Stimulated activated CD8-positive, alpha-beta memory T cell treated with anti-CD3 and anti-CD28 coated beads, Interleukin-15, amount 100 ng/mL, for 4 hours (primary cell): ENCODE measurements at places on chromosomes 7 and 10.

DNA sequence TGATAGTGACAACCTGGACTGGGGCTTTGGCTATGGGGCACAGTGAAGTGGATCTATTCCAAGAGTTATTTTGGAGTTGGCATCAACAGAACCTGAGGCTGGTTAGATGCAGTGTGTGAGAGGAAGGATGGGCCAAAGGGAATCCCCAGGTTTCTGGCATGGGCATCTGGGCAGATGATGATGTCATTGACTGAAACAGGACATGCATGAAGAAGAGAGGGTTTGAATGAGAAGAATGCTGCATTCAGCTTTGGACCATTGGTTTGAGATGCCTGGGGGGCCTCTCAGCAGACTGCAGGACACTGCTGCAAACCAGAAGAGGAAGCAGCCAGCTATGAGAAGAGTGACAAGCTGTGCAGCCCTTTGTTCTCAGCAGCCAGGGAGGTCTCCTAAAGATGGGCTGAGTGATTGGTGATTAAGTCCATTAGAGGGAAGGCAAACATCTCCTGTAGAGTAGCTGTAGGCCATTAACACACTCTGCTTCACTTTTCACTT is 23.1 kb upstream of the PIK3CG start:
- no peak for DNase-seq

- DNase-seq: no peak
Observed at GRCh38 chr7:88377434-88377833, 70.7 kb upstream of the STEAP4 start.

DNA sequence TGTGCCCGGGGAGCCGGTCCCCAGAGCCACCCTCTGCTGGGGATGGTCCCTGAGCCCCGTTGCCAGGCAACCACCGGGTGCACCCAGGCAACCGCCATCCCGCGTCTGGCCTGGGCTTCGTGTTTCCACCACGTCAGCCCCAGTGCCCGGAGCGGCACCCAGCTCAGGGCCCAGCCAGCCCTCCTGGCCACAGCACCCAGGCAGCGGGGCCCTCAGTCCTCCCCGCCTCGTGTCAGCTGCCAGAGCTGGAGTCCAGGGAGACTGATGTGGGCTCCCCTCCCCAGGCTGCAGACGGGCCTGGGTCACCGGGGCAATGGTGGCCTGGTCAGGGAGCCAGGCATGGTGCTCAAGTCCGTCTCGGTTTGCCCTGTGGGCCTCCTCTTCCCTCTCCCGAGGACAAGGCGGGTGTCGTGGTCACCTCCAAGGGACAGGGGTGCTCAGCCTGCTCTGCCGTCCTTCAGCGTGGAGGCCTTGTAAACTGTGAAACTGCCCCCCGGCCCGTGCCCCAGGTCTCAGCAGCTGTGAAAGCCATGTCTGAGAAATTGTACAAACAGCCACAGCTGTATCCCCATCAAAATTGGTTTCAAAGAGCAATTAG is 72.5 kb downstream of the MICALL2 start:
- DNase-seq: no peak

DNA sequence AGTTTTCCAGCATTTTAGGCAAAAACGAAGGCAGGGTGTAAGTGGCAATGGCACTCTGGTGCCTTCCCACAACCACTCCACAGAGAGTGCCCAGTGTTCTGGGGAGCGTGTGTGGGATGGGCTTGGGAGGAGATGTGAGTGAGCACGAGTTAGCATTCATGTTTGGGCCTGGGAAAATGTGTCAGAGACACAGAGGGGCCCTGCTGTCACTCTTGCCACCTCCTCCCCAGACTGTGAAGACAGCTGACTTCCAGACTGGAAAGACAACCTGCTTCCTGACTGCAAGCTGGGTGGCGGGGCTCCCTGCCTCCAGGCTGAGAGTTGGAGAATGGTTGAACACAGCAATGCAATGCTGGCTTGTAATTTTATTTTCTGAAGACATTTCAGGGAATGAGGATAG is 454.5 kb upstream of the ZMIZ1 start:
- DNase-seq: no peak

DNA sequence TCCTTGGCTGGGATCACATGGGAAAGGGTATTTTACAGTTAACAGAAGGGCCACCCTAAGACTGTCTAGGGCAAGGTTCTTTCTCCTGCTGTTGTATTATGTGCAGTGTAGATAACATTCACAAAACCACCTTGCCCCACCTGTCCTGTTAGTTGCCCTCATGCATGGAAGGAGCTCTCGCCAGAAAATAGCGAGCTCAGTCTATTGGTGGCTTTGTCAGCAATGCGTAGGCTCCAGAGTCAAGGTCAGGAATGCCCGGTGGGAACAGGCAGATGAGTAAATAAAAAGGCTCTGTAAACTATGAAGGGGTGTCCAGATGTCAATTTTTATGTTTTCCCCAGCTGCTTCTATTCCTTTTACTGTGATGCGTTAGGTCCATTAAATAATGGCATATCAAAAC is 107.1 kb upstream of the WDR11 start:
- no peak for DNase-seq

GRCh38 chr10:98339799-98340198 is 71.8 kb upstream of the LOXL4 start:
- no peak for DNase-seq

DNA sequence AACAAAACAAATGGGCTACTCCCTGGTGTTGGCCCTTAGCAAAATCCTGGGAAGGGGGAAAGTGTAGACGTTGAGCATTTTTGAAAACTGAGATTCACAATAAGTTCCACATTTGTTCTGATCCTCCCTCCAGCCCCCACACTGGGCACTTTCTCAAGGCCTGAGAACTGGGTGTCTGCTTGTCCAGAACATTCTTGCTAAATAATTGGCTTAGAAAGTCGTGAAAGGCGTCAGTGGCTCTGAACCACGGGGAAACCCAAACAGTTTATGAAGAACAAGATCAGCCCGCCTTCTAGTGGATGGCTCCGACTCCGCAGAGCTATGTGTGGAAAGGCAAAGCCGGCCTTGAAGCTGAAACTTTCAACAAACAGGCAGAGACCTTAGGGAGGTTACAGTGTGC is 370.1 kb downstream of the PRPF18 start:
- no peak for DNase-seq

DNA sequence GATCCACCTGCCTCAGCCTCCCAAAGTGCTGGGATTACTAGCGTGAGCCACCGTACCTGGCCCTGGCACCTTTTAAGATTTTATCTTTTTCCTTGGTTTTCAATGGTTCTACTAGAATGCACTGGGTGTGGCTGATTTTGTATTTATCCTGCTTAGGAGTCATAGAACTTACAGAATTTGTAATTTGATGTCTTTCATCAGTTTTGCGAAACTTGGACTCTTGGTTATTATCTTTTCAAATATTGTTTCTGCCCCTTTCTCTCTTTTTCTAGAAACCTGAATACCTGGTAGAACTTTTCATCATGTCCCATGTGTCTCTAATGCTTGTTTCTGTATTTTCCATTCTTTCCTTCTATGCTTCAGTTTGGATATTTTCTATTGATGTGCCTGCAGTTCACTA is 2.8 kb upstream of the NUB1 start:
- no peak for DNase-seq
